ENCODE measurements at places on chromosomes 2 and 18.

DNA sequence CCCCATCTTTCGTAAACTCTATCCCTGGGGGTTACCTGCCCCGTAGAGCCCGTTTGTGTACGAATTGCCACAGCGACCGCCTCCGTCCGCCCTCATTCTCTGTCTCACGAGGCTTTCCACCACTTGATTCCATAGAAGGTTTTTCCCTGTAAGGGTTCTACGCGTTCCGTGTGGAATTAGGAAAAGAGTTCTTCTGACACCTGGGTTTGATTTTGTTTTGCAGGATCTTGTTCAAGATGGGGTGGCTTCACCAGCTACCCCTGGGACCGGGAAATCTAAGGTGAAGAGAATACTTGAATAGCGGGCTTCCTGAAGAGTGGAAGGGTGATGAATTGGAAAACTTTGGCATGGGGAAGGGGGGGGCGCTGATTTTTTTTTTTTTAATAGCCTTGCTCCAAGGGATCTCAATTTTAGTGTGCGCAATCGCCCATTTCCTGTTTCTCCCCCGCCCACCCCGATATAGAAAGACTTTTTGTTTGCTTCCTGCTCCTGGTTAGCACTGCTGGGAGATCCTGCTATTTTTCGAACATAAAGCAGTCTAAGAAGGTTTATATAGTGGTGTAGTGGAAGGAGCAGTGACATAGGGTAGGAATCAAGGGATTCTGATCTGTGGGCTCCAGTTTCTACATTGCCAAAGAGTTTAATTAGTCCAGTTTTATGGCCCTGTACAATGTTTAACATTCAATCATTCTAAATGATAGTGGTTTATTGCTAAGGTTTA lies 564 bp downstream of the GCC2 start:
- peak; percentile 35 for DNase-seq

GRCh38 chr2:176388861-176389260 lies 119.6 kb downstream of the MTX2 start:
- no peak for DNase-seq

GRCh38 chr2:216822470-216822869 lies 37.4 kb downstream of the TNP1 start:
- DNase-seq, result no peak

DNA sequence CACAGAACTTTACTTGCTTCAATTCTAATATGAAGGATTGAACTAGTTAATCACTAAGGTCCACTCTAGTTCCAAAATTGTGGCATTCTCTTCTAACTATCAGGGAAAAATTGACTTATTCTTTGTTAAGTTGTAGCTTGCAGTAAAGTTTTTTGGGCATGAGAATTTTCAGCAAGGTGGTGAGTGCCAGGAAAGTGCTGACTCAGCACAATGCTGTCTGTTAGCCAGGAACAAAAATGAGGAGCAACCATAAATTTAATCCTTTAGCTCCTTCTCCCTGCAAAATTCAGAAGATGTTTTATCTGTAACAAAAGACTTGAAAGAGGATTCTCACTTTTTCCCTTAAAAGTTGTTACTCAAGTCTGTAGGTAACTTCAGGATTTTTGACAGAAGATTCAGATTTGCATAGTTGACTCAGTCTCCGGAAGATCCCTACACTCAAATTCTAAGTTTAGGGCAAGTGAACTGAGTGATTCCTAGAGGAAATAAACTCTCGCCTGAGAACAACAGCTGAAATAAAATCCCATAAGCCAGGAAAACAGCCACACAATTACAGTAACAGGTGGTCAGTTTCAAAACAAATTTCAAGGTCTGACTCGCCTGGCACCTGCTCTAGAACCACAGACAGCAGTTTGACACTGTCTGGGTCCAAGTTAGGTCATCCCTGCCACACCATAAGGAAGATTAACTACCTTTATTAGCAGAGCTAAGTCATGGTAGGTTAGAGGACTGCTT lies 20.2 kb upstream of the DARS1 start:
- no peak for DNase-seq

- DNase-seq, result no peak
These were observed 36.8 kb upstream of the ERCC3 start for GRCh38 chr2:127330753-127331152.

GRCh38 chr2:85971366-85971765 lies 82.6 kb upstream of the ST3GAL5 start:
- DNase-seq, result no peak

DNA sequence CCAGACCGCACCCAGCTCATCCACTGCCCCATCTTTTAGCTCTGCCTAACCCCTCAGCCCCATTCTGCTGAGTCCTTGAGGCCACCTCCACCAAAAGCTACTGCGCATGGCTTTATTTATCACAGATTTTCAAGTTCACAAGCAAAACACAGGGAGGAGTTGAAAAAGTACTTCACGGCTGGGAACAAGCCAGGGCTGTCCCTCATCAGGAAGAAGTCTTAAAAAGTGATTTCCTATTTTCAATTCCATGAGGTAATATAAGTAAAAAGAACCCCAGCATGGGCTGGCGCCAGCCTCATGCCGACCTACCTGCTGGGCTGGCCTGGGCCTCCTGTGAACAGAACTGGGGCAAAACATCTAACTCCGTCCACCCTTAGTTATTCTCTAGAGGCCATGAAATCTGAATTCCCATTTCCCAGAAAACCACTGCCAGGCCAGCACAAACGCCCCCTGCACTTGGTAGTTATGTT lies 69.0 kb downstream of the POLR1A start:
- DNase-seq, result no peak

- no peak for DNase-seq
These were observed 404.1 kb upstream of the ACVR2A start for GRCh38 chr2:147440734-147441133.

GRCh38 chr2:19886261-19886660 lies 15.5 kb downstream of the TTC32 start:
- no peak for DNase-seq

GRCh38 chr2:1731963-1732768 lies 12.1 kb downstream of the PXDN start:
- no peak for DNase-seq

GRCh38 chr18:3452750-3453539 lies 3.0 kb downstream of the TGIF1 start:
- DNase-seq, result no peak

- no peak for DNase-seq
These were observed 17.7 kb upstream of the ZDBF2 start for GRCh38 chr2:206256706-206257205.

DNA sequence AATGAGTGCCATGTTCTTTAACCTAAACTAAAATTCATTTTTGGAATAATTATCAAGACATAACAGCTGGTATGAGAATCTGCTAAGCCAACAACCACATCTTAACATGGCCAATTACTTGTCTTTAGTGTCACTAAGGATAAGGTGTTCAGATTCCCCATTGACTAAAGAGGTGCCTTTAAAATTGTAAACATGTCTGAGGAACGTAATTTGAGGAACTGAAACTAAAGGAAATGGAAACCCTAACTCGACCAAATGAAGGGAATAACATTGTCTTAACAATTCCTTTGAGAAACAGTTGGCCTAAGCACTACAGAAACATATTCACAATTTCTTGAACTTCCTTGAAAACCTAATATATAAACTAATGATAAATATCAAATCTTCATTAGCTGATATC lies 355.4 kb upstream of the GULP1 start:
- DNase-seq, result no peak

GRCh38 chr2:23926290-23926749 lies 603 bp downstream of the ATAD2B start:
- DNase-seq, result no peak

DNA sequence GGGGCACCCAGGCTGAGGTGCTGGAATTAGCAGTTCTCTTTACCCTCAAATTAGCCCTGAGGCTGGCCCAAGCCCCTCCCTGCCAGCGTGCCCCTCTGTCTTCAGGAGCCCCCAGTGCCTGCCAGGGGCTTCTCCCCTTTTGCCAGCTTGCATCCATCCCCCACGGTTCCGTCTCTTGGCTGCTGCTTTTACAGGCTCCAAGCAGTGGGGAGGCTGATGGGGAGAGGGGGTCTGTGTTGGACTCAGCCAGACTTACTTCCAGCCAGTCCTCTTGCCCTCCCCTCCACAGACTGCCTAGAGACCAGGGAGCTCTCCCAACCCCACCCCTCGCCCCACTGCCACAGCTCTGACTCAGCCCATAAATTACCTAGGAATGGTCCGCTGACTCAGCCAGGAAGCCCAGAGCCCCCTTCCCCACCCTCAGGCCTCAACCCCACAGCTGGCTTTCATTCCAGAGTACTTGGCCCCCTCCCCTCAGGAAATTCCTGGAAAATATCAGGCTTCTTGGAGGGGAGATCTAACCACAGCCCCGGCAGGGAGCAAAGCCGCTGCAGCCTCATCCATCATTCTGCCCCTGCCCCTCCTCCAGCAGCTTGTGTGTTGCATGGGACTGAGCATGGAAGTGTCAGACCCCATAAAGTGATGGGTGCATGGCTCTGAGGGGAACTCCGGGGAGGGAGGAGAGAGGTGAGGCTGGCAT lies 184.6 kb downstream of the ZFP36L2 start:
- DNase-seq, result no peak

DNA sequence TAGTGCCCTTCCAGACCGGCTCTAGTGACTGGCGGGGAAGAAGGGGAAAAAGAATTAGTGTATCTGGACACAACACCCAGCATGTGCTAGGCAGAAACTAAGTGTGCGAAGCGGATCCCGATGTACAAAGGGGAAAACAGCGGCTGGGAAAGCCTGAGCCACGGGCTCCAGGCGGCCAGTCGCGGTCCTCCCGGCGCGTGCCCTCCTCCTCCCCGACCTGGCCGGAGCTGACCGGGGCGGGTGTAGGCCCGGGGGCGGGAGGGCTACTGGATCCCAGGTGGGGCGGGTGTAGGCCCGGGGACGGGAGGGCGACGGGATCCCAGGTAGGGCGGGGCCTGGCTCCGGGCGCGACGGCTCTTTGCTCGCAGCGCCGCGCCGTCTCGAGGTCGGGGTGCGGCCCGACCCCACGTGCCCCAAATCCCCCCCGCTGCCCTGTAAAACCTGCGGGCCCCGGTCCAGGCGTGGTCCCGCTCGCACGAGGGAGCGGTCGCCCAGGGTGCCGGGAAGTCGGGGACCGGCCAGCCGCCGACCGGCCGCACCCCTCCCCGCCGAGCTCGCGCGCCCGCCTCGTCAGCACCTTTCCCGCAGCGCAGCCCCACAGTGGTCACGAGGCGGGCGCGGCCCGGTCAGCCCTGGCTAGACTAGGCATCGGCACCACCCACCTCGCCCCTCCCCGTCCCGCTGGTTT lies 48.8 kb downstream of the C2orf42 start:
- no peak for DNase-seq

- no peak for DNase-seq
These were observed 55.8 kb upstream of the MGAT5 start for GRCh38 chr2:134198006-134198634.

- DNase-seq, result no peak
These were observed 218.9 kb downstream of the PARD3B start for GRCh38 chr2:204763974-204764703.

DNA sequence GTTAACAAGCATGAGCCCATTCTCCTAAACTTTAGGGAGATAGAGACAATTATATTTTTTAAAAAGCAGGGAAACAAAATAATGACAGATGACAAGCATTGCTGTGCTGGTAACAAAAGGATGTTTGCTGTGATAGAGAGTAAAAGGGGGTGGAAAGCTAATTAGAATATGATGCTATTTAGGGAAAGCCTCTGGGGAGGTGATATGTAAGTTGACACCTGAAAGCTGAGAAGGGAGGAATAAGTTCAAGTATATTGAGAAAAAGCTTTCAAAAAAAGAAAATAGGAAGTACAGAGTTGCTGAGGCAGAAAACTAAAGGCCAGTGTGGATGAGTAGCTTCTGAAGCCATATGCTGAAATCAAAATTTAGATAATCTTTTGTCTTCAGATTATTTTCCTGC lies 565.2 kb upstream of the NRXN1 start:
- no peak for DNase-seq

- no peak for DNase-seq
These were observed 269.2 kb upstream of the ZNF521 start for GRCh38 chr18:25621144-25621543.

- no peak for DNase-seq
These were observed 65.4 kb downstream of the PLA2R1 start for GRCh38 chr2:159996792-159997546.

DNA sequence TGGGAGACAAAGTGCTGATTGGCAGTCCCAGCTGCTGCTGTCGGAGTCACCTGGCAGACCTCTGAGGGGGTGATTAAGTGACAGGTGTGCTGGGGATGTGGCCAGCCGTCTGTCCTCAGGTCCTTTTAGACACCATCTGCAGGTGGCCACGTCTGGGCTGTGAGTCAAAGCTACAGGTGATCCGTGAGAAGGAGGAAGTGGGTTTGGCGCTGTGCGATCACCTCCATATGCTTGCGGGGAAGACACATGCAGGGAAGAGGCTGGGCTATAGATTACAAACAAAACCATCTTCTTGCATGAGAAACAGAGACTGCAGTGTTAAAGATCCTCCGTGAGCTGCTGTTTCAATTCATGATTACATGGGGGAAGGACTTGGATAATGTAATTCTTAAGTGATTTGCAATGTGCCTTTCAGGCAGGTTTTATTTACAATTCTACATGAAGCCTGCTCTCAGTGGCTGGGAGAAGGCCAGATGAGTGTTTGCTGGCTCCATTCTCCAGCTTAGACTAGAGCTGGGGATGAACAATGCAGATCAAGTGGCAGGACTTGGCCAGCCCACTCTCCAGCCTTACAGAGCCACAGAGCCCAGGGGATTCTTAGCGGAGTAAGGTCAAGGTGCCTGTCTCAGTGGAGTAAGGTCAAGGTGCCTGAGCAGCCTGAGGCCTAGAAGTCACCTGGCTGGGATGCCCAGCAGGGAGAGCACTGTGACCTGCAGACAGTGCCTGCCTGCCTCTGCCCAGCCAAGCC lies 87.8 kb downstream of the LYPD1 start:
- DNase-seq, result no peak

DNA sequence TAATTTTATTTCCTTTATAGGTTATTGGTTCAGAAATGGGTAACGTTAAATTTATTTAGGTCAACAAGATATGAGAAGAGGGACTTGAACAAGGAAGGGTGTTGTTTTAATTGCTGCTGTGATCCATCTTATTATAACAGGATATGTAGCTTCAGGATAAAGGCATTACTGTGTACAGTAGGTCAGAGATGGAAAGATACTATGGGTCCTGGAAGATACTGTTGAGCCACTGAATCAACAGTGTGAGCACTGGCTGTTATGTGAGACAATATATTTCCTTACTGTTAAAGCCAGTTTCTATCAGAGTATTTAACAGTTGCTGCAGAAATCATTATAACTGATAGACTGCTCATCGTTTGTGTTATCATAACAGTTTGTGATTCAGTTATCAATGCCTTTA lies 414.7 kb downstream of the THSD7B start:
- no peak for DNase-seq

- no peak for DNase-seq
These were observed 122.5 kb downstream of the SOCS6 start for GRCh38 chr18:70411307-70411706.
